Anterior cingulate cortex (tissue), 58 donors: ENCODE measurements at places on chromosomes 16 and 17.

DNA sequence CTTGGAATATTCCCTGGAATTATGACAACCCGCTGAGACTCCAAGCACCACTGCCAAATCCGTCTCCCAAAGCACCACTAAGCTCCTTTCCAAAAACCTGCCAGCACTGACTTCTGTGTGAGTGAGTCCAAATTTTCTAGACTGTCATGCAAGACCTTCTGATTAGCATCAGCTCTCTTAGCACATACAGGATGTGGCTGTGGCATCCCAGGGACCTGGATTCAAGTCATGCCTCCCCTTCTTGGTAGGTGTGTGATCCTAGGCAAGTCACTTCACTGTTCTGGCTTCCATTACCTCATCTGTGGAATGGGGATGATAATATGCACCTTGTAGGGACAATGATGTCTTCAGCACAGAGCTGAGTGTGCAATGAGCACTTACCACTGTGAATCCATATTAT lies 38.3 kb upstream of the USP7 start:
- no peak for DNase-seq

GRCh38 chr17:7844292-7845154 lies 10.3 kb upstream of the TMEM88 start:
- peak; percentile 94 for DNase-seq

- DNase-seq: no peak
These were observed 27.9 kb upstream of the EFCAB13 start for GRCh38 chr17:47295874-47296255.

DNA sequence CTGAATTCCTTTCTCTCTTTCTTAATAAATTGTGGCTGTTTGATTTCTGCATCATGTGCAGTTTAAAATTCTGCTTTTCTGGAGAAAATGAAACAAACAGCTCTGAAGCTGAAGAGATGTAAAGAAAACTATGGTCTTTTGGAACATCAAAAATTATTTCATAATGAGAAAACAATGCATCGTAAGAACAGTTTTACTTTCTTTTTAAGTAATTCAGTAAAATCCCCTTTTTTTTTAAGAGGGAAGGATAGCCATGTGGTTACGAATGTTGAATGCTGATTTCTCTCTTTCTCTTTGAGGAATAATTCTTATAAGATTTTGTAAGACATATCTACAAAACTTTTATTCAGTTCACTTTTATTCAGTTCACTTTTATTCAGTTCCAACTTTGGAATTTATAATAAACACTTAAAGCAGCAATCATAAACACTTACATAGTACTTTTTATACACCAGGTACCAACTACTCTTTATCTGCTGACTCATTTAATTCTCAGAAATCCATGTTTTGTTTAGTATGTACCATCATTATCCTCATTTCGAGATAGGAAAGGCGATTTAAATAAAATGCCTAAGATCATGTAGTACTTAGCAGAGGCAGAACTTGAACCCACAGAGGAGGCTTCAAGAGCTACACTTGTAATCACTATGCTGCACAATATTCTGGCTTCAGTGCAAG lies 26.6 kb downstream of the CNTNAP4 start:
- DNase-seq: no peak

- no peak for DNase-seq
These were observed 21.0 kb downstream of the WNT9B start for GRCh38 chr17:46872421-46872820.

- DNase-seq: no peak
These were observed 19.9 kb upstream of the RSL1D1 start for GRCh38 chr16:11871193-11871592.

GRCh38 chr17:42456223-42457106 lies 2.2 kb upstream of the ATP6V0A1 start:
- no peak for DNase-seq

DNA sequence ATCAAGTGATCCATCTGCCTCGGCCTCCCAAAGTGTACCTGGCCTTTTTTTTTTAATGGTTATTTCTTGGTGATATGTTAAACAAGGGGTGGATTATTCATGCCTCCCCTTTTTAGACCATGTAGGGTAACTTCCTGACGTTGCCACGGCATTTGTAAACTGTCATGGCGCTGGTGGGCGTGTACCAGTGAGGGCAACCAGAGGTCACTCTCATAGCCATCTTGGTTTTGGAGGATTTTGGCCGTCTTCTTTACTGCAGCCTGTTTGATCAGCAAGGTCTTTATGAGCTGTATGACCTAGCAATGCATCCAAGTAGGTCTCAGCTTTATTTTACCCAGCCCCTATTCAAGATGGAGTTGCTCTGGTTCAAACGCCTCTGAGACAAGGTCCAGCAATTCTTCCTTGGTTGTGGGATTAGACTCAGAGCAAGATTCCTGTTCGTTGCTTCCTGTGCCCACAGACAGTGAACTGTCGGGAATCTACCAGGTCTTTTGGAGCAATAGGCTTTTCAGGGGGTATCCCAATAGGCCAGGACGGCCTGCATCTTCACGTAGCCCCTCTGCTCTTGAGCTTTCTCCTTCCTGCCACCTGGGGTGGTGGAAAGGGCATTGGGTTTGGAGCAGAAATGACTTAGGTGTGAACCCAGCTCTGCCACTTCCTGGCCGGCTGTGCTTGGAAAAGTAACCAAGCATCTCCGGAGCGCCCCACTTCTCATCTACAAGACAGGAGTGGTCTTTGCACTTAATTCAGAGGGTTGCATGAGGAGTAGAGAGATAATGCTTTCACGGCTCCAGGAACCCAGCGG lies 52.9 kb upstream of the SEC14L1 start:
- DNase-seq: no peak
